ENCODE measurements at places on chromosomes 13 and 19.

DNA sequence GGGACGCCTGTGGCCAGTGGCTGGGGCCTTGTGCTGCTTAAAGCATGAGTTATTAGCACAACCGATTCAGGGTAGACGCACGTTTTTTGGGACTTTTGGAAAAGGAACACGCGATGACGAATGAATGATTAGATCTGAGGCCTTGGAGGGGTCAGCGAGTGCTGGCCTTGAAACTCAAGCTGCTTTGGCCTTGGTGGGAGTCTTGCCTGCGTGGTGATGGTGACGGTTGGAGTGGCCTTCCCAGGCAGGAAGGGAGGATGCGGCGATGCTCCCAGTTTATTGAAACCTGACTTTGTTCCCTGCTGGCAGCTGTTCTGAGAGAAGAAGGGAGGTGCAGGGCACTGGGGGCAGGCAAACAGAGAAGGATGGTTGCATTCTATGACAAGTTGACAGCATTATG, 63.1 kb upstream of the RNF113B start:
- no peak for DNase-seq

GRCh38 chr13:95300625-95301182, 547 bp downstream of the ABCC4 start:
- no peak for DNase-seq

DNA sequence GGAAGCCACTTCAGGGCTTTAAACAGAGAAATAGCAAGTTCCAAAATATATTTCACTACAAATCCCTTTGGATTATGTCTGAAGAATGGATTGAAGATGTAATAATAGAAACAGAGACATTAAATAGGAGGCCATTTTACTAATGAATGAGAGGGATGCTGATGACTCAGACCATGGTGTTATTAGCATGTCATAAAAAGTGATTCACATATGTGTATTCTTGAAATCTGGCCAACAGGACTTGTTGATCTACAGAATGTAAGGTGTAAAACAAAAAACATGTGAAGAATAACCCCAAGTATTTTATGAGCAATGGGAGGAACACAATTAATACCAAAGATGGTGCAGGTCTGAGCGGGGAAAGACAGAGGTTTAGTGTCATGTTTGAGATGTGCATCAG, 873.7 kb downstream of the SLITRK5 start:
- no peak for DNase-seq

DNA sequence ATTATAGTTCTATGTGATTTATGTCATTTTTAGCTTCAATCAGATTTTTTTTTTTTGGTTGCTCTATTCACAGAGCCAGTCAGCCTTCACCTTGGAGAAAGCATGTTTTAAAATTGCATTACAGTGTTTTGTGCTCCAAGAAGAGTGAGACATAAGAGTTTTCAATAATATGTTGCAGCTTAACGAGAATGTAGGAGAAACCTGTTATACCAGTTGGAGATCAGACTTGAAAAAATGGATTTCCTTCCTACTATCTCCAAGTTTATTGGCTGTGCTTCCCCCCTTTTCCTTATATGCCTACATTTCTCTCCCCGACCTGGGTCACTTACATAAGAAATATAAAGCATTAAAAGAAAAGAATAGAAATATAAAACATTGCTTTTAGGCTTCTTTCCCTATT, 123.9 kb upstream of the ARGLU1 start:
- no peak for DNase-seq

DNA sequence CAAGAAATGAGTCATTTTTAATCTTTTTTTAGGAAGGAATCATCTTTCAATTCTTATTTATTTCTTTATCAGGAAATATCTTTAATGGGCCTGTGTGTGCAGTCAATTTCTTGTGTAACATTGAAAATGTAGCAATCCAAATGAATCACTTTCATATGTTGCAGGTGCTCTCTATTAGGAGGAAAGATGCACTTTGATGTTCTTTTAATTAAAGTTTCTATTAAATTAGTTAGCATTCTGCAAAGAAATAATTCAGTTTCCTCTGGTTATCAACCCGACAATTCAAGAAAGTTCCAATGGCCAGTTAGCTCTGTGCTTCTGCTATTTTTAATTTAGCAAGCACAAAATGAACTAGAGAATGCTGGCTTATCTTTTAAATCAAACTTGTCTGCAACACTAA, 212.0 kb downstream of the PCDH17 start:
- no peak for DNase-seq

DNA sequence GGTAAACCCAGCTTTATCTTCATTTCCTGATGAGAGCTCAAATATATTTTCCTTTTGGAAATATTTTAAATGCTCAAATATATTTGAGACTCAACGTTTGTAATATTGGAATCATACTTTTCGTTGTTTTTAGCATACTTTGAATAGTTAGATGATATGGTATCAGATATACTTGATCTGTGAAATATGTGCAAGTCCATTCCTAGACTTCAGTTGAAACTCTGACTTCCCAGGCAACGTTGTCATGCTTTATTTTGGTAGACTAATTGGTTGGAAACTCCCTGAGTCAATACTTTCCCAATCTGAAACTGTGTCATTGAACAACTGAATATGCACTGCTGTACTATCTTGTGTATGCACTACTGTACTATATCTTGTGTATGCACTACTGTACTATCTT, 378.5 kb downstream of the MYO16 start:
- no peak for DNase-seq

- no peak for DNase-seq
Observed at GRCh38 chr13:60733933-60734332, 336.9 kb downstream of the TDRD3 start.

- peak; percentile 46 for DNase-seq
Observed at GRCh38 chr13:32409561-32410421, 18.1 kb downstream of the N4BP2L1 start.

DNA sequence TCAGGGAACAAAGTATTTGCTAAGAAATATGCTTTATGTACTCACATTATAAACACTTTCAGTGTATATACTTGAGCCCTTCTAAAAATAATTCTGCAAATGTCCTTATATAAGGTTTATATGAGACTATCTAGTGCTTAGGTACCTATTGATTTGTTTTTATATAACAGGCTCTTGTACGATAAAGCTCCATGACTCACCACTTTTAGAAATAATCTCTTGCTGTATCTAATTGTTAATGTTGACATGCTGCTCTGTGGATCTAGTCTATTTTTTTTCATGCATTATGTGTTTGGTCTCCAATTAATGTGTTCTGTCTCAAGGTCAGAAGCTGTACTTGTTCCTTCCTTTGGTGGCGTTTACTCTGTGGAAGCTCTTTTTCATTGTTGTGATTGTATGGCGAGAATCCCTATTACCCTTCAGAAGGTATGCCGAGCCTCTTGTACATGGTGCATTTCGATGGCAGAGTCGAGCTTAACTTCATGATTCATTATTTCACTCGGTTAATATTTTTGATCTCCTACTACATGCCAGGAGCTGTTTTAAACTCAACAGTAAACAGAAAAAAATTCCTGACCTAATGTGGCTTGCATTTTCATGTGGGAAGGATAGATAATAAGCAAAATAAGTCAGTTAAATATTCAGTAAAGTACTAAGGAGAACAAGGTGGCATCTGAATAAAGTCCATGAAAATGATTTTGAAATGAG, 361.6 kb downstream of the COG6 start:
- no peak for DNase-seq

DNA sequence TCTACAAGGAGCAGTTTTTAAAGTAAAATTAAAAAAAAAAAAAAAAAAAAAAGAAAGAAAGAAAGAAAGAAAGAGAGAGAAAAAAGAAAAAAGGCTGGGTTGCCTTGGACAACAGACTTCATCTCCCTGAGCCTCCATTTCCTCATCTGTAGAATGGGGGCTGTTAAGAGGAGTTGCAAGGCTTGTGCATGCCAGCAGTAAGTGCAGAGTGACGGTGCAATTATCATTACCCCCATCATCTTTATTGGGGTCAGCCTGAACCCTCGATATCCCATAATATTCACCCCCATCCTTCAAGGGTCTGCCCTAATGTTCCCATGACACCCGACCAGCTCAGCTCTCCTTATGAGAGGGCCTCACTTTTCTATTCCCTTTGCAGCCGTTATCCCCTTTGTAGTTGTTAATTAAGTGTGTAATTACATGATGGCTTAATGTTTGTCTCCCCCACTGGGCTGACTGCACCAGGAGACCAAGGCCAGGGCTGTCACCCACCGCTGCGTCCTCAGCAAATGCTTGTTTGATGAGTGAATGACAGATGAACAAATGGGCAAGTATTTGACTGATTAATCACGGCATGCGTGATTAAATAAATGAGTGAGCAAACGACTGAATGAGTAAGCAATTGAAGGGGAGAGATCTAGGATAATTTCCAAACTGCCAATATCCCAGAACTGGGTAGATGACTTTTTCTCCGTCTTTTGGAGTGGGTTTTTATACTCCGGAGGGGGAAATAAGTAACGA, 10.1 kb downstream of the FOSB start:
- DNase-seq: no peak

DNA sequence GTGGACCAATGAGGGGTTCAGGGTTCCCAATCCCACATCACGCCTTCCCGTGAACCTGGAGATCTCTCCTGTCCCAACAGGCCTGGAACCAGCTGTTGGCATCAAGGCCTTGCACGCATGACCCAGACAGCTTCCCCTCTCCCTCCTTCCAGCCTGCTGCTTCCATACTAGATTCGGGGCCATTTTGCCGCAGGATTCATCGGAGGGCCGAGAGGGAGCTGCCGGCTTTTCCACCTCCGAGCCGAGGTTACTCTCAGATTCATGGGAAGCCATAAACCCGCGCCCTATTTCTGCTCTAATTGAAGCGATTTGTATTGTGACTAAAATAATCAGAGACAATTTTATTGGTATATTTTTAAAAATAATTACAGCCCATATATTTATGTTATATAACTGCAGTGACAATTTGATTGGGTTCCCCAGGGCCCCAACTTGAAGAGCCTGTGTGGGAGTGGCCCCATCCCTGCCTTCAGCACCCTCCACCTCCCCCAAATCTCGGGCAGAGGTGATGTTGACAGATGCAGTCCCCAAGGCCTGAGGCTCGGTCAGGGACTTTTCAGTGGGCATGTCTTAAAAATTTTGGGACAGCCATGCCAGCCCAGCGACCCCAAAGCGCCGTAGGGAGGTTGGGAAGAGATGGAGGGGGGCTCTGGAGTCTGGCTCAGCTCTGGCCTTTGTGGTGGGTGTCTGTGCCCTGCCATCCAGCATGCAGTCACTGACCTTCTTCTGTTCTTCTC, 30.8 kb upstream of the PEPD start:
- DNase-seq: no peak

DNA sequence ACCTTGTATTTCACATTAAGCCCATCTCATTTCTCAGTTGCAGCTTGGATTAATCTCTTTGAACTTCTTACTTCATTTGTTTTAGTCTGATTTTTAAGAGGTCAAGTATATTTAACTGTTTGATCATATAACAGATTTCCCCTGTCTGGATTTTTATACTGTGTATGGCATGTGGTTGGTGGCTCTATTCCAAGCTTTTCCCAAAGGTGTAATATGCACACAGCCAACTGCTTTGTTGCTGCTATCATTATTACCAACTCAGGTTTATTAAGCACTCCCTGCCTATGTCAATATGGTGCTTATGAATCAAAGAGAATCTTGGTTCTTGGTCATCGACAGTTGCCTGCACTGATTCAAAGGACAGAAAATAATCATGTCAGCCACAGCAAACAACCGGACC, 92.6 kb downstream of the RAP2A start:
- DNase-seq: no peak

- no peak for DNase-seq
Observed at GRCh38 chr13:23985060-23985459, 87.8 kb upstream of the C1QTNF9B start.

GRCh38 chr19:8454218-8454617, 9.4 kb downstream of the HNRNPM start:
- no peak for DNase-seq
